ENCODE measurements at places on chromosomes 3 and 15.
A peak's percentile ranks its signal among the peaks of the same experiment; 100 is the strongest.

- DNase-seq: no peak
Observed at GRCh38 chr15:63338170-63338569, 43.5 kb downstream of the CA12 start.

GRCh38 chr3:67461667-67462142, 192.7 kb downstream of the SUCLG2 start:
- DNase-seq: no peak

DNA sequence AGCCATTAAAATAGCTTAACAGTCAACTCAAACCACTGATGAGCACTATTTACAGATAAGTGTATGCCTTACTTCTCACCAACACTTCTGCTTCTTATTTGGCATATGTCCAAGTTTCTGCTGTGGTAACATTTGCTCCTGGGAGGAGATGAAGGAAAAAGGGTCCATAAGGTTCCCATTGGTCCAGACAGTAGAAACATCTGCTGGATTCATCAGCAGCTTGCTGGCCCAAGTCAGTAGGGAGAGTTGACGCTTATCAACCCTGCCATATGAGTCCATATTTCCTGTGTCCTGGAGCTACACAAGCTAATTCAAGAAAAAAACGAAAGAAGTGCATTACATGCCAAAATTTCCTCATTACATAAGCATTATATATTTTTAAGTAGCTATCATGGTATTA, 824.5 kb downstream of the CADM2 start:
- DNase-seq: no peak

- DNase-seq: peak; percentile 88
Observed at GRCh38 chr15:59371458-59372351, 966 bp downstream of the MYO1E start.

DNA sequence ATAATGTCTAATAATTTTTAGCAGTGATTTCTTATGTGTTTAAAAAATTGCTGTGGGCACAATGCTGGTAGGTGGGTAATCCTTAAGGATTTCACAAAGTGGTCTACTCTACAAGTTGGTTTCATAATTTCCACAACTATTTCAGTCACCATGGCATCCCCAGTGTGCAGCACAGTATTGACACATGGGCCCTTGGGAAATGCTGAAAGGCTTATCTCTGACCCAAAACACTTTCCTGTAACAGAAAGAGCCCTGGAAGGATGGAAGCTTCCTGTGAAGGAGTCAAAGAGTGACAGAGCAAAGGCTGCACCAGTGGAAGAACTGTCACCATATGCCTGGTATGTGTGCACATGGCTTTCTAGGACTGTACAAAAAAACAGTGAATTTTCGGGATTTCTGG, 153.7 kb downstream of the ANO10 start:
- no peak for DNase-seq

- DNase-seq: no peak
Observed at GRCh38 chr15:58475573-58476524, 44.1 kb downstream of the LIPC start.

- DNase-seq: no peak
Observed at GRCh38 chr3:41405466-41405865, 206.2 kb downstream of the CTNNB1 start.

DNA sequence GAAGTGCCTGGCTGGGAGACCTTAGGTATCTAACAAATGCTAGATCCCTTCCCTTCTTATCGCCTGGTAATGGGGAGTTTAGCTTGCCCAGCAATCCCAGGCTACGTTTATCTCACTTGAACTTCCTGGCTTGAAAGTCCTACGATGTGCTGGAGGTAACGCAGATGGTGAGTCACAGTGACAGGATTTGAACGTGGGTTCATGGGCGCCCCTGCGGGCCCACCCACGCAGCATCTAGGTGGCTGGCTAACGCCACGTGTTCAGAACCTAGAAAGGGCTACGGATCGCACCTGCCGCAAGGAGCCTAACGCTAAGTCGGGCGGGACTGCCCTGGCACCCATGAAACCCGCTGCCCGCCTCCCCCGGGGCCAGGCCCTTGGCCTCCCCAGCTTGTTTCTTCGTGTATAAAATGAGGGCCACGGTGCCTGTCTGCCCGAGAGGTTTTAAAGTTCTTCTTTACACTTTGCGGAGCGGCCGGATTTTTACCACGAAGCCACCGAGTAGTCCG, 600 bp upstream of the USP3 start:
- DNase-seq: no peak

DNA sequence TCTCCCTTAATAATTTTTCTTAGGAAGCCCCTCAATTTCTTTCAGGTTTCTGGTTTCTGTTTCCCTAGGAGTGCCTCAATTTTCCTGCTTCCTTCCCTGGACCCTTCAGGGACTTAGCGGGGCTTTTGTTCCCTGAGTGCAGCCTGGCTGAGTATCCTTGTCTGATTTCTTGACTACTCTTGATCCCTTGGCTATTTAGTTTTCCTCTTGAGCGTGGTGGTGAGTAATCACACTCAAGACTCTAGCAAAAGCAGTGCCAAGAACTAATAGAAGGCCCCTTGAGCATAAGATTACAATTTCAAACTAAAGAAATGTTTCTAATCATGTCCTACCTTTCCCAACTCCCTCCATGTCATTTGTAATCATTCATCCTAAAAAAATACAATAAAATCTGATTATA, 94.3 kb upstream of the C3orf80 start:
- no peak for DNase-seq

DNA sequence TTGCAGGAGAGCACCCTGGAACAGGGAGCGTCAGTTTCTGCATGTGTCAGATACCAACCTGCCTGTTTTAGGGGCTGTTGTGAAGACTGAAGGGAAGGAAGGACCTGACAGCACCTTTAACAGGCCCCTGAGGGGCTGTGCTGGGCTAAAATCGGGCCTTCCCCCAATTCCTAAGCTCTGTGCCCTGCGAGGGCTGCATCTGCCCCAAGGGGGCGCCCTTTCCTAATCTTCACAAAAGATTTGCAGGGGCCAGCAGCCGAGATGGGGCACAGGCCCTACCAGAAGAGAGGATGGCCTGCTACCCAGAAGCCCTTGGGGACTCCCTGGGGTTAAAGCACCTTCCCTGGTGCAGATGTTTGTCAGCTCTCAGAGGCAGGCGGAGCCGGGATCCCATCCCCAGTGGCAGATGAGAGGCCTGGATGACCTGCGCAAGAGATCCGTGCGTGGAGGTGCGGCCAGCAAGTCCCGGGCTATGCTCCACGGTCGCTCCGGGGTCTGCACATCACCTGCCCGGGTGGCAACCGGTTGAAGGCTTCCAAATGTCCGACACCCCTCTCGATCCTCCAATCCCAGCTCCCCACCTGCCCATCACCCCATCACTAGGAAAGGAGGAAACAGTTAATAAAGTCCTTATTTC, 53.6 kb downstream of the RHCG start:
- peak; percentile 90 for DNase-seq

GRCh38 chr3:107412376-107412775, 35.1 kb downstream of the CCDC54 start:
- no peak for DNase-seq

GRCh38 chr15:71136793-71137518, 21.7 kb downstream of the THSD4 start:
- no peak for DNase-seq

DNA sequence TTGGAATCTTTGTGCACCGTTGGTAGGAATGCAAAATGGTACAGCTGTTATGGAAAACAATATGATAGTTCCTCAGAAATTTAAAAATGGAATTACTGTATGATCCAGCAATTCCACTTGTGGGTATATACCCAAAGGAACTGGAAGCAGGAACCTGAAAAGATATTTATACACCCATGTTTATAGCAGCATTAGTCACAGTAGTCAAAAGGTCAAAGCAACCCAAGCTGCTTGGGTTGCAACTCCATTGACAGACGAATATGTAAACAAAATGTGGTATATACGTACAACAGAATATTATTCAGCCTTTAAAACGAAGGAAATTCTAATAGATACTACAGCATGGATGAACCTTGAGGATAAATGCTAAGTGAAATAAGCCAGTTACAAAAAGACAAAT, 35.0 kb upstream of the CAPN3 start:
- no peak for DNase-seq

GRCh38 chr3:159941038-159942000, 47.3 kb upstream of the IL12A start:
- DNase-seq: no peak

GRCh38 chr3:9776896-9777693, 7.3 kb upstream of the CAMK1 start:
- no peak for DNase-seq

DNA sequence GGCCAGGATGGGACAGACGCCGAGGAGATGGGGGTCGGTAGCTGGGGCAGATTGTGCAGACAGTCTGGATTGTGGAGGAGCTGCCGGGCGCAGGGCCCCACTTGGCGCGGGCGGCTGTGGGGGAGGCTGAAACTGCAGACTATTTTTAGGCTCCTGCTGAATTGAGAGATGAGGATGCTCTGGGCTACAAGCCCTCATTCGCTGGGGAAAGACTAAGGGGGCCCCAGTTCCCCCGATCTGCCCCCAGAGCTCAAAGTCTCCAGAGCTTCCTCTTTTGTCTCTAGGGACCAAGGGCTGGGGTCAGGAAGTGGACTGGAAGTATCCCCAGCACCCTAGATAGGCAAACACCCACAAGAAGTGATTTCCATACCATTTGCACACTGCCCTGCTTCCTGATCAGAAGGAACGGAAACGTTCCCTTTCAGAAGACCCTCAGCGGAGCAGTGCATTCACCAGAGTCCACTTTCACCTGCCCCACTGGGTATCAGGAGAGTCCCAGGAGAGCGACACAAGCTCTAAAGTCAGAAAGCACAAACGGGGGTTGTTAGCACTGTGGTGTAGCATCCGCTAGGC, 29.7 kb downstream of the SEMA7A start:
- DNase-seq: no peak

- DNase-seq: no peak
Observed at GRCh38 chr15:101193120-101193644, 58.7 kb downstream of the CHSY1 start.

GRCh38 chr3:171245796-171246765, 214.1 kb downstream of the TNIK start:
- no peak for DNase-seq

DNA sequence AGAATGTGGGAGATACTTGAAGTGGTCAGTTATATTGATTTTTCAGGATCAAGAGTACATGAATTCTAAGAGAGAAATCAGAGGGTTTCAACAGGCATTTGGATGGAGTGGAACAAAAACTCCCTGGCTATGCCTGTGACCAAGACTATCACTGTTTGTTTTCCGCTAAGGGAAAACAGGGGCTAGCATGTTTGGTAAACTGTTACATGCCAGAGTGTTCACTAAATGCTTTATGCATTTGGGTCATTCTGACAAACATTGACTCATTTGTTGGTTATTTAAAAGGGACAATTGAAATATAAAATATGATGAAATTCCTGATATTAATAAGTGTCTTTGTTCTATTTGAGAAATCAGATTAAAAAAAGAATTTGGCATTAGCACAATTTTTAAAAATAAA, 603.9 kb upstream of the KCNMB2 start:
- DNase-seq: no peak

GRCh38 chr3:108381529-108382140, 85.3 kb downstream of the HHLA2 start:
- no peak for DNase-seq

- DNase-seq: no peak
Observed at GRCh38 chr3:43473244-43473643, 148.6 kb downstream of the ANO10 start.

DNA sequence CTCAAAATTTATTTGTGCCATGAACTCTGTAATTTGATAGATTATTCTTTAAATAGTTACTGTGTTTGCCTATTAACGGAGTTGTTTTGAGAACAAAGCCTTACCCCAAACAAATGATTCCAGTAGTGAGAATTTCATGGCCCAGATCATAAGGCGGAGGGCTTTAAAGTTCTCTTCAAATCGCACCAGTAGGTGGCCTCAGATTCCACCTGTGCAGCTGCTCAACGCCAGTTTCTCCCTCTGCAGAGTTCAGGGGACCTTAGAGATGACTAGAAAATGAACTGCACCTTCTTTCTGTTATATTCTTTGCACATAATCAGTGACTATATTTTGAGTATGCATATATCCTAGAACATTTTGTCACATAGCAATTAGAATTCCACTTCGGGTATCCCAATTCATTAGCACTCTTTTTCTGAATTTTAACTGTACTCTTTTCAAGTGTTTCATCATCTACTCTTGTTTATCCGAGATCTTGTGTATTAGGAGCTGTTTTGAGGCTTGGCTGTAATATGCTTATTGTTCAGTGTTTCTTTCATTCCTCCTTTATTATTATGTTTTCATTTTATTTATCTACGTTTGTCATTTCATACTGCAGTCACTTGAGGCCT, 232.6 kb upstream of the CHRM5 start:
- DNase-seq: peak; percentile 66

DNA sequence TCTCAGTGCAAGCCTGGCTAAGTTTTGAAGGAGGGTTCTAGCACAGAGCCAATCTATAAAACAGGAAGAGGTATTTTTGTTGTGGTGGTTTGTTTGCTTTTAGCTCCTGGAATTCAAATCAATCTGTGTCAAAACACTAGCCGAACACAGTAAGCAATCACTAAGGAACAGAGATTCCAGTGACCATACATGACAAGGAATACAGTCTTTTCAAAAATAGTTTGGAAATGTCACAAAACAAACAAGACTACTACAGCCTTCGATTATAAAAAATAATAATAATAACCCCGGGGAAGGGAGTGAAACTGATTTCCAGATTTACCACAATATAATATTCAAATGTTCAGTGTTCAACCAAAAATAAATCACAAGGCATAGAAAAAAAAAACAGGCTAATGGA, 166.5 kb downstream of the OCA2 start:
- no peak for DNase-seq

GRCh38 chr3:30342318-30343060, 263.9 kb upstream of the TGFBR2 start:
- no peak for DNase-seq

- DNase-seq: peak; percentile 62
Observed at GRCh38 chr15:33215941-33216872, 21.7 kb upstream of the FMN1 start.

GRCh38 chr3:59714066-59714465, 664.2 kb upstream of the CFAP20DC start:
- no peak for DNase-seq

GRCh38 chr15:72060687-72061250, 57.2 kb downstream of the MYO9A start:
- DNase-seq: no peak

DNA sequence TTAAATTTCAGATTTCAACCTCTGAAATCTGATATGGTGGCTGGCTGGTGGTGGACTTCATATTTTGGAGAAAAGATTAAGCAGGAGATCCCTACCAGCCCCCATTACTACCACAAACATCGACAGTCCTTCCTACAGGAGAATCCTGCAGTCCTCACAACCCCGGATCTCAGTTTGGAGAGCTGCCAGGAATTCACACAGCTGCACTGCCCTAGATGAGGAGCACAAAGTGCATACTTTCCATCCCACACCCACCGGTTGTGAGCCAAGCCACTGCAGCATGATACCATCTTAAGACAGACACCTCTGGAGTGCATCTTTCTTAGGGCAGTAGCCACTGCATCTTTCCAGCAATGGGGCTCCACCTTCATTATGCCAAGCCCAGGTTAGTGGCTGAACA, 185.5 kb upstream of the GPR149 start:
- DNase-seq: no peak

Data from iPS-NIHi11 (cell line).